ENCODE measurements at places on chromosomes 2 and 18.

GRCh38 chr2:151931756-151932155 is 103.5 kb upstream of the ARL5A start:
- DNase-seq = no peak

DNA sequence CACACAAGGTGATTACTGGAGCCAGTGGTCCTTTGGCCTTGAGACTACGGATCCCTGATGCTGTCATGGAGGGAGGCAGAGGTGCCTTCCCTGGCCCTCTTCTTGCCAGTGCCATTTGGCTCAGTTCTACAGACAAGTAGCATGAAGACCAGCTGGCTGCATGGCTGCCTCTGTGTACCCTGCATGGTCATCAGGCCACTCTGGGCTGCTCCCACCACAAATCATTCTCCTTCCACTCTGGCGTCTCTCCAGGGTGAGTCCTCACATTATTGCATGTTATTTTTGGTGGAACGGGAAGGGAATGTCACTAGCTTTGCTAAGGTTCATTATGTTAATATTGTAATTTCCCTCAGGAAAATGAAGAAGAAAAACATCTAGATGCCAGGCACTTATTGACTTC is 229.8 kb downstream of the VAPA start:
- no peak for DNase-seq

GRCh38 chr18:32422978-32423740 is 47.5 kb downstream of the GAREM1 start:
- no peak for DNase-seq

DNA sequence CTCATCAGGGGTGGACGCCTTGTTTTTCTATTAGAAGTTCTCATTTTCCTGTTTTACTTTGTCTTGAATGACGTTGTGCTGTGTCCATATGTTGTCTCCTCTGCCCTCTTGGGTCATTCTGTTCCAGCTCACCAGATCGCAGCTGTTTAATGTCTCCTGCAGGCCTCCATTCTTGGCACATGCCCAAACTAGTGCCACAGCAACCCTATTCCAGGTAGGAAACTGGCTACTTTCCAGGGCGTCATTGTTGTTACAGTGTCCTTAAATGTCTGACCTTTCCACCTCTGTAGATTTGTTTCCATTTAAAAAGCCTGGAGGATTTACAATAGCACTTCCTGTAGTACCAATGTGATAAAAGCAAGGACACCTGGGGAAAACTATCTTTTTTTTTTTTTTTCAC is 500.7 kb downstream of the METTL4 start:
- DNase-seq = no peak

GRCh38 chr2:46381263-46381849 is 84.1 kb downstream of the EPAS1 start:
- DNase-seq = no peak

GRCh38 chr2:174527959-174528358 is 41.1 kb upstream of the GPR155 start:
- DNase-seq = no peak

DNA sequence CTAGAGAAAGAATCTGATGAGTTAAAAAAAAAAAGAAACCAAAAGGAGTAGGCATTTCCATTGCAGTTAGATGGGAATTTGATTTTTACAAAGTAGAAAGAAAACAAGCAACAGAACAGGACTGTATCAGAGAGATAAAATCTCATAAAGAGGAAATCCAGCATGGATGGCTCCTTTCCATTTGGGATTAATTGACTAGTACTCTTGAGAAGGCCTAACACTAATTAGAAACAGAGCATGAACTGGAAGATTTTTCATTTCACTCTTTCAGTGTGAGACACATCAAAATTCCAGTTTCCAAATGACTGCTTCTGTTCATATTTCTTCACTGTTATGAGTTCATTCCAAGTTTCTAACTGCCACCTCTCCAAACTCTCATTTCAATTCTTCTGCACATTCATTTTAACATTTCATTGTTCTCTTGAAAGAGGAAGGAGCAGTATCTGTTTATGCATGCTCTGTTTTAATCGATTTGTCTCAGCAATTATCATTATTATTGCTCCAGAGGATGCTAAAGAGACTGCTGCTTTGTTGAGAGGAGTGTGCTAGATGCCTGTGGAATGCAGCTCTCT is 108.8 kb upstream of the PIEZO2 start:
- DNase-seq = no peak

DNA sequence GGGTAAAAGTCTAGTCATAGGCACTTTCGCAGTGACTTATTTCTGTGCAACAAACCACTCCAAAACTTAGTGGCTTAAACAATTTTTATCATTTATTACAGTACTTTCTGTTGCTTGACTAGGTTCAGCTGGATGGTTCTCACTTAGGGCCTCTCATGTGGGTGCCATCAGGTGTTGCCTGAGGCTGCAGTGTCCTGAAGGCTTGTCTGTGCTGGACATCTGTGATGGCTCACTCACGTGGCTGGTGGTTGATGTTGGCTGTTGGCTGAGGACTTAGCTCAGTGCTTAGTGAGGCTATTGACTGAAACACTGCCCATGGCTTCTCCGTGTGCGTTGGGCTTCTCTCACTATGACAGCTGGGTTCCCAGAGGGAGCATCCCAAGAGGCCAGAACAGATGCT is 81.4 kb upstream of the GCFC2 start:
- DNase-seq = no peak

DNA sequence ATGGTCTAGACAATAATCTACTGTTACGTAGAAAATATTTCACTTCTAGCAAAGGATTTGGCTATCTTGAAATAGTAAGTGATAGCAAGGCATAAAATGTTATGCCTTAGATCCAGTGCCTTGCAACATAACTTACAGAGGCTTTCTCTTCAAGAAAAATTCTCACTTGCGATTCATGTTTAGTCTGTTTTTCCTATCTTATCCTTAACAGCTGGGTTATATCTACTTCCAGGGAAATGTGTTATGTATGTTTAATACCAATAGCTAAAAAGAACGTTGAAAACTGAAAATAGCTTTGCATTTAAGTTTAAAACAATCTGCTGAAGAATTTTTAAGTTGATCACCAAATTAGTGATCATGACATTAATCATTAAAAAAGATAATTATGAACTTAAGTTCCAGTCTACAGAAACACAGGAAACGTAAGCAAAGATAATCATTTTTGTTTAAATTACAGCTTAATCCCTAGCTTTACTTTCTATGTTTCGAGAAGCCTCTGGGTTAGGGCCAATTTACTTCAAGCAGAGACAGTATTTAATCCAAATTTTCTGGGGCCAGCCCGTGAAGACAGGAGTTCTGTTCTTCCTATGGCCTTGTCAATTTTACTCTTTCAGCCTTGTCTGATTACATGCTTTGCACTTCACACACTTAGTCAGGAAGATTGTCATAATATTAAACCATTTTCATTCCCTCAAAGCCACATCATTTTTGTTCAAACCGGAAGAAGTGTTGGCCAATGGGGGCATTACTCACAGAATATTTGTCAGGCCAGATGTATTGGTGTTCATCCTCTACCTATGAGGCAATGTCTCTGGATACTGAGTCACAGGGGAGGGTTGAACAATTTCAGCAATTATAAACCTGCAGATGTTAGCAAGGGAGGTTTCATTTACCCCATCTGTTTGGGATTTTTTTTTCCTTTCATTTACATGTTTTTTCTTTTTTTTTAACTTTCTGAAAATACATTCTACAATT is 1132.9 kb upstream of the ZEB2 start:
- DNase-seq = peak; percentile 70

GRCh38 chr2:161039071-161039470 is 121.2 kb upstream of the TANK start:
- no peak for DNase-seq

DNA sequence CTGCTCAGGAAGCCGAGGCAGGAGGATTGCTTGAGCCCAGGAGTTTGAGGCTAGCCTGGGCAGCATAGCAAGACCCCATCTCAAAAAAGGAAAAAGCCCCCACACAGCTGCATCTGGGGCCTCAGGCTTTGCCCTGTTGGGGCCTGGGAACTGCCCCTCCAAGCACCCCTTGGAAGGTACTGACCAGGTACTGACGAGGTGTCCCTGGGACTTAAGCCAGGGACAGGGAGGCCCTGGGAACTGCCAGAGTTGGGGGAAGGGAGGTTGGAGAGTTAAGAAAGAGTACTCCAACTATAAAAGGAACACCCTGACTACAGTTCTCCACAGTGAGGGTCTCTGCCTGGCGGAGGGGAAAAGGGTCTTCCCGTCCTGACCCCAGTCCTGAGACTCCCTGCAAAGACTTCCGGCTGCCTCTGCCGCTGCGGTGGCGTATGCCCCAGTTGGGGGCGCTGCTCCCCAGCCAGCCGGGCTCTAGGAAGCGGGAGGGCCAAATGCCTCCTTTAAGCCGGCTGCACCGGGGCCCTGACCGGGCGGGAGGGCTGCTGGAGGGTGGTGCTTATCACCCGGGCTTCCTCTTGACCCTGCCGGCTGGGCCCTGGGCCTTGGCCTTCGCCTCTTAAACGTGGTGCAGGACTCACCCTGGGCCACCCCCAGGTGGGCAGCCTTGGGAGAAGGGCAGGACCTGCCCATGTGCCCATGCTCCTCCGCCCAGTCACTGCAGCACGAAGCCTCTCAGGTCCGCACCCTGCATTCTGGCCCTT is 12.8 kb downstream of the SLC30A3 start:
- no peak for DNase-seq
